ENCODE measurements at places on chromosomes 16 and 17.

GRCh38 chr17:17636272-17636885 is 44.9 kb upstream of the PEMT start:
- no peak overlapping the region for H3K27ac ChIP-seq
- H3K36me3 ChIP-seq: no peaks in the 10 kb centered on the region
- H3K4me1 ChIP-seq: no peaks in the 10 kb centered on the region
- no peak overlapping the region for H3K4me3 ChIP-seq

- H3K27me3 ChIP-seq: no peaks in the 10 kb centered on the region
- no peak overlapping the region for H3K27ac ChIP-seq
- no peaks in the 10 kb centered on the region for H3K4me1 ChIP-seq
- no peaks in the 10 kb centered on the region for H3K36me3 ChIP-seq
- DNase-seq: no peak
- H3K4me3 ChIP-seq: no peak overlapping the region
Observed at GRCh38 chr17:76957678-76958464, 89.7 kb downstream of the MGAT5B start.

- H3K27ac ChIP-seq: no peak overlapping the region
- H3K4me3 ChIP-seq: no peak overlapping the region
- no peaks in the 10 kb centered on the region for H3K27me3 ChIP-seq
- peaks cover 5% of the 10 kb centered on the region for H3K36me3 ChIP-seq
- no peak for DNase-seq
- H3K4me1 ChIP-seq: no peaks in the 10 kb centered on the region
Observed at GRCh38 chr16:87831421-87832136, 37.7 kb downstream of the SLC7A5 start.

DNA sequence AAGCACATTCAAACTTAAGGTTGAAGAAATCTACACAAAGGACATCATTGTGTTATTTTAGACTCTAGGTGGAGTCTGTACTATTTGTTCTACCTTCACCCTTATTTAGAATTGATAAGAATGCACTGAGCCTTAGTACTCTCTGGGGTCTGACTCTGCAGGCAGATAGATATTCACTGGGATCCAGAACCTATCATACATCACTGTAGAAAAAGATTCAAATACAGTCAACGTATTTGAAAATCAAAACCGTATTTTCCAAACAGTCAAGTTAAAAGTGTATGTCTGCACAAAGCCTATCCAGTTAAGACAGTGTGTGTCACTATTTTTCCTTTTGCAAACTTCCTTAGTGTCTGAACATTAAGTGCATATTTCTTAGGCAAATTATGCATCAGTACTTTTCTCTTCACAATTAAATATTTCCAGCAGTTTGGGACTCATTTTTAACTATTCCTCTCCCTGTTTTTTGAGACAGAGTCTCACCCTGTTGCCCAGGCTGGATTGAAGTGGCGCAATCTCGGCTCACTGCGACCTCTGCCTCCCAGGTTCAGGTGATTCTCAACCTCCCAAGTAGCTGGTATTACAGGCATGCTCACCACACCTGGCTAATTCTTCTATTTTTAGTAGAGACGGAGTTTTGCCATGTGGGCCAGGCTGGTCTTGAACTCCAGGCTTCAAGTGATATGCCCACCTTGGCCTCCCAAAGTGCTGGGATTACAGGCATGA is 22.3 kb downstream of the MOSMO start:
- no peak for DNase-seq
- H3K27me3 ChIP-seq: no peaks in the 10 kb centered on the region
- H3K36me3 ChIP-seq: peaks cover 19% of the 10 kb centered on the region
- H3K4me3 ChIP-seq: no peak overlapping the region

DNA sequence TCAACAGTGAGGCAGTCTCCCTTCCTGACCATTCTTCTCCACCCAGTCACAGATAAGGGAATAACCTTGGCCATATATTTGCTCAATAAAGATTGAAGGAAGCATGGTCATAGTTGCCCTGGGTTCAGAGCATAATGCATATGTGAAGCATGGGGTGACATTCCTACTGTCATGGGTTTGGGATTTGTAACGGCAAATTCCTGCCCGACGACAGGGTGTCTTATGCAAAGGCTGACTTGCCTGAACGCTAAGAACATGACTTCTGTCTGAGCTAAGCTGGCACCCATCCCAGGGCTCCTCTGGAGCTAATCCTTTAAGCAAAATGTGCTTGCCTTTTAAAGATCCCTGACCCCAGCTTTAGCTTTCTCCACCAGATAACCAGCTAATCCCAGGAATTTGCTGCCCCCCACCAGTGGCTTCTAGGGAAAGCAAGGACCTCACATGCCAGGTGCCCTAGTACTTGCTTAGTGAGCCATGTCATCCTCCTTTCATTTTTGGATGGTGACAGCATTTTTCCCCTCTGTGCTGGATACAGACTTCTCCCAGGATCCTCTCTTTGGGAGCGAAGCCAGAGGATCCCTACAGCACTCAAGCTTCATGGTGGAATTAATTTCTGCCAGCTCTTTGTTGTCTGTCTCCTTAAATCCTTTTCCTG is 11.7 kb downstream of the SLC7A6OS start:
- peaks cover 7% of the 10 kb centered on the region for H3K4me1 ChIP-seq
- no peak overlapping the region for H3K4me3 ChIP-seq
- no peaks in the 10 kb centered on the region for H3K27me3 ChIP-seq
- no peak overlapping the region for H3K27ac ChIP-seq
- peaks cover 36% of the 10 kb centered on the region for H3K36me3 ChIP-seq

DNA sequence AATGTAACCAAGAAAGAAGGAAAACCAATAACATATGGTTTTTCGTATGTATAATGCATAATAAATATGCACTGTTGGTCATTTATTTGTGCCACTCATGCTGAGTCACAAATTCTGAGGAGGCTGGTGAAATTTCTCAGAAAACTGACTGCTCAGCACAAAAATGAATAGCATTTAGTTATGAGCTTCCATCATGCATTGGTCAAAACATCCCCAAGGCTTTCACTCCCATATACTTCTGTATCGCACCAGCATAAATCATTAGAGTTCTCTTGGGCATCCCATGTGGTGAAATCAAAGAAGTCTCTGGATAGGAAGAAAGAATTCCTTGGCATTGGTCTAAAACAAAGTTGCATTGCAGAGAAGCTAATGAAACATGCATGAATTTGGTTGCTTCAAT is 785.6 kb upstream of the CDH8 start:
- DNase-seq: no peak
- no peaks in the 10 kb centered on the region for H3K4me1 ChIP-seq
- no peaks in the 10 kb centered on the region for H3K36me3 ChIP-seq
- no peak overlapping the region for H3K27ac ChIP-seq
- no peak overlapping the region for H3K4me3 ChIP-seq

GRCh38 chr16:83187405-83187804 is 560.6 kb downstream of the CDH13 start:
- DNase-seq: no peak
- no peak overlapping the region for H3K27ac ChIP-seq
- H3K4me1 ChIP-seq: no peaks in the 10 kb centered on the region

DNA sequence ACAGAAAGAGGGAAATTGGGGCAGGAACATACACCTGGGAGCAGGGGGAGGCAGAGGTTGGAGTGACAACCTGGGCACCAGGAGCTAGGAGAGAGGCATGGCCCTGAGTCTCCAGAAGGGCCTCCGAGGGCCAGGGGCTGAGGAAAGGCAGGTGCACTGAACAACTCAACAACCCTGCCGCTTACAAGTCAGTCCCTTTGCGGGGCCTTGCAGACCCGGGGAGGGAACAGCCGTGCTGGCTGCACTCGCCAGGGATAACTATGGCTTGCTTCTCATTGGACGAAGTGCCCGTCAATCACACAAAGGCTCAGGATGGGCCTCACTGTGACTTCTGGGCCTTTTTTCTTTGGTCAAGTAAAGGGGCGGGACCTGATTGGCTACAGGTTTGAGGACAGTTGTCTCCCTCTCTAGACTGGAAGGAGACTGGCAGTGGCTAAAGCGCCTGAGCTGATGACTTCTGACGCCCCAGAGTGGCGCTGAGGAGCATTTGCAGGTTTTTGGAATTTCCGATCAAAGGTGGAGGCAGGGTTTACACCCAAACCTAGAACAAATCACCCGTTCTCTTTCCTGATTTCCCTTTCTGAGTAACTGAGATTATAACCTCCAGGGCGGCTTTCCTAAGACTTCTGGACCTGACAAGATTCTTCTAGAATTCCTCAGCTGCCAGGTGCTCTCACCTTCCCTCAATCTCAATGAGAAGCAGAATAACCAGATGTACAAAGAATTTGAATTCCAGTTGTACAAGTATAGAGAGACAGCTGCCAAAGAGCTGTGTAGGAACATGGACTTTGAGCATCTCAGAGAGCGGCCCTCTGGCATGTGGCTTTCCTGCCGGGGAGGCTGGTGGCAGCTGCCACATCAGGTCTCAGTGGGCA is 27.6 kb upstream of the ST6GALNAC2 start:
- H3K27ac ChIP-seq: no peak overlapping the region
- no peaks in the 10 kb centered on the region for H3K36me3 ChIP-seq
- H3K27me3 ChIP-seq: peaks cover 11% of the 10 kb centered on the region
- H3K4me3 ChIP-seq: no peak overlapping the region
- peaks cover 2% of the 10 kb centered on the region for H3K4me1 ChIP-seq
- no peak for DNase-seq

- DNase-seq: no peak
- H3K36me3 ChIP-seq: no peaks in the 10 kb centered on the region
- no peaks in the 10 kb centered on the region for H3K27me3 ChIP-seq
- H3K27ac ChIP-seq: no peak overlapping the region
Observed at GRCh38 chr16:65697065-65697464, 575.2 kb upstream of the CDH11 start.

DNA sequence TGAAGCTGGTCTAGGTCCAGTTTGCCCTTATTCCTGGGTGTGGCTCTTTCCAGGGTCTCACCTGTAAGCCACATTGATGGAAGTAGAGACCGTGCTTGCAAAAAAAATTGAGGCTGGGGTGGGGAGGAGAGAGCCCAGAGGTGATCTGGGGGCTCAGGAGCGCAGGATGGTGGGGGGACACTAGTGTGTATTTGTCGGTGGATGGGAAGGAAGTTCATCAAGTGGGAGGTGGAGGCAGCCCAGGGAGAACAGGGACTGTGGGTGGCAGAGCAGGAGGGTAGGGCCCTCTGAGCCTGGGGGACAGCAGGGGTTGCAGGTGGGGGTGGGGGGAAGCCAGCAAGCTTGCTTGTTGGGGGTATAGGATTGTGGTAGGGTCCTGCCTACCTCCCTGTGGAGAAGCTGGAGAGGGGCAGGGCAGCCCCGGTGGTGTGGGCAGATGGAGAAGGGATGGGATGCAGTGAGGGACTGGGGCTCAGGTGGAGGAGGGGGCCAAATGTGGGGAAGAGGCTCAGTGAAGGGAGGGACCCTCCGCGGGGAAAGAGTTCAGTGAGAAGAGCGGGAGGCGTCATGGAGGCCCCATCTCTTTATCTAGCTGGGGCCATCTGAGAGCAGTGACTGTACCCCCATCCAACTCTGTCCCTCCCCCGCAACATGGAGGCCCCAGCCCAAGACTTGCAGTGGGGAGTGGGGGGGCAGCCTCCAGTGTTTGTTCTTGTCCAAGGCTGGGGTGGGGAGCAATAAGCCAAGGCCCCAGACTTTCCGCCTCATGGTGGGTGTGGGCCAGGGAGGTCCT is 17.2 kb upstream of the TMEM92 start:
- no peak overlapping the region for H3K4me3 ChIP-seq
- H3K27ac ChIP-seq: no peak overlapping the region
- H3K4me1 ChIP-seq: no peaks in the 10 kb centered on the region
- DNase-seq: no peak
- H3K36me3 ChIP-seq: no peaks in the 10 kb centered on the region

DNA sequence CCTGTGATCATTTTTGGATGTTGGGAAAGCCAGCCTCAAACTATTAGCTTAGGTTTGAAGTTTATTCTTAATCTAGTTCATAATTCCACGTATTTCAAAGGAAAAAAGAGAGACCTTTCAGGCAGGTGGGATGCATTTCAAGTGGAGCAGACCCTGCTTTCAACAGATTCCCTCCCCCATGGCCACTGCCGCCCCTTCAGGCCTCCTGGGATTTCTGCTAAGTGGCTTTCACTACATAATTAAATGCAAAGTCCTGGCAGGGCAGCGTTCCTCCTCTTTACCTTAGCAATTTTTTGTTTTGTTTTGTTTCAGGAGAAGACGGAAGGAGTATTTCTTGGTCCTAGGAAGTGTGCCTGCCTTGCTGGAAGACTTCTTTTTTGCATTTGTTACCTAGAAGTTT is 36.6 kb downstream of the MAF start:
- no peaks in the 10 kb centered on the region for H3K36me3 ChIP-seq
- H3K4me3 ChIP-seq: no peak overlapping the region
- H3K27me3 ChIP-seq: peaks cover 1% of the 10 kb centered on the region
- H3K27ac ChIP-seq: no peak overlapping the region

DNA sequence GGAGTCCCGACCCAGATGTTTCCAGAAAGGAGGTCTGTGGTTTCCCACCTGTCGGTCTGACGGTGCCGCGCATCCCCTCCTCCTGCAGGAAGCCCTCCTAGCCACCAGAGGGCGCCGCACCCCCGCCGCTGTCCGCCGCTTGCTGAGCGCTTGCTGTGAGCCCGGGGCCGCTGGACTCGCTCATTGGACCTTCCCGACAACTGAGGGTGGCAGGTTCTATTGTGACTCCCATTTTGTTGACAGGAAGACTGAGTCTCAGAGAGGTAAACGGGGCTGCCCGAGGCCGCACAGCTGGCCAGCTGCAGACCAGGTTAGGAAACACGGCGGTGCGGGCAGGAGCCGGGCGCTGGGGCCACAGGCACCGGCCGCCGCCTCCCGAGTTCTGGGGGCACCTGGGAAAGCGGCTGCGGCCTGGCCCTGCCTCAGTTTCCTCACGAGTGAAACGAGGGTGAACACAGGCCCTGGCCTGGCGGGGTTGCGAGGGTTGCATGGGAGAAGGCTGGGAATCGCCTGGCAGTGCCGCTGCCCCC is 191.1 kb upstream of the CIBAR2 start:
- H3K4me1 ChIP-seq: peaks cover 29% of the 10 kb centered on the region
- no peaks in the 10 kb centered on the region for H3K27me3 ChIP-seq
- peak; percentile 89 for DNase-seq
- peak overlapping the region; percentile 80 for H3K4me3 ChIP-seq
- H3K36me3 ChIP-seq: no peaks in the 10 kb centered on the region

GRCh38 chr16:82013139-82013538 is 1.9 kb upstream of the SDR42E1 start:
- H3K27me3 ChIP-seq: peaks cover 12% of the 10 kb centered on the region
- H3K27ac ChIP-seq: no peak overlapping the region
- H3K36me3 ChIP-seq: peaks cover 20% of the 10 kb centered on the region
- H3K4me3 ChIP-seq: no peak overlapping the region

GRCh38 chr16:4370570-4371356 is 885 bp upstream of the VASN start:
- H3K4me3 ChIP-seq: no peak overlapping the region
- H3K27ac ChIP-seq: no peak overlapping the region
- no peak for DNase-seq
- H3K36me3 ChIP-seq: peaks cover 1% of the 10 kb centered on the region
- H3K27me3 ChIP-seq: no peaks in the 10 kb centered on the region

DNA sequence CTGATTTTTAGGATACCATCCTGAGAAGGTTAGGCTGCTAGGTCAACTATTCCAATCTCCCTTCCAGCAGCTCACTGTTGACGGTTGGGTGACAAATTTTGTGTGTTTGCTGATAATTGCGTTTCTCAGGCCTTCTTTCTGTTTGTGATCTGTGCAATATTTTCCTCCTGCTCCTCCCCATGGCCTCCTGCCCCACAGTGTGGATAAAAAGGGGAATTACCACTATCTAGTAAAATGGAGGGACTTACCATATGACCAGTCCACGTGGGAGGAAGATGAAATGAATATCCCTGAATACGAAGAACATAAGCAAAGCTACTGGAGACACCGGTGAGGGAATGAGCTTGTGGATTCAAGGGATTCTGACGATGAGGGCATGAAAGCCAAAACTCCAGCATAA is 9.2 kb downstream of the CHD3 start:
- DNase-seq: no peak
- H3K4me3 ChIP-seq: no peak overlapping the region
- H3K36me3 ChIP-seq: peaks cover 40% of the 10 kb centered on the region
- no peak overlapping the region for H3K27ac ChIP-seq
- H3K27me3 ChIP-seq: no peaks in the 10 kb centered on the region

Measured in activated naive CD8-positive, alpha-beta T cell treated with anti-CD3 and anti-CD28 coated beads, Interleukin-2, amount 10 ng/mL, durations not matched to agents 7 days and 5 days (primary cell).